HS-5 (cell line): ENCODE measurements at places on chromosomes 5 and 9.

DNA sequence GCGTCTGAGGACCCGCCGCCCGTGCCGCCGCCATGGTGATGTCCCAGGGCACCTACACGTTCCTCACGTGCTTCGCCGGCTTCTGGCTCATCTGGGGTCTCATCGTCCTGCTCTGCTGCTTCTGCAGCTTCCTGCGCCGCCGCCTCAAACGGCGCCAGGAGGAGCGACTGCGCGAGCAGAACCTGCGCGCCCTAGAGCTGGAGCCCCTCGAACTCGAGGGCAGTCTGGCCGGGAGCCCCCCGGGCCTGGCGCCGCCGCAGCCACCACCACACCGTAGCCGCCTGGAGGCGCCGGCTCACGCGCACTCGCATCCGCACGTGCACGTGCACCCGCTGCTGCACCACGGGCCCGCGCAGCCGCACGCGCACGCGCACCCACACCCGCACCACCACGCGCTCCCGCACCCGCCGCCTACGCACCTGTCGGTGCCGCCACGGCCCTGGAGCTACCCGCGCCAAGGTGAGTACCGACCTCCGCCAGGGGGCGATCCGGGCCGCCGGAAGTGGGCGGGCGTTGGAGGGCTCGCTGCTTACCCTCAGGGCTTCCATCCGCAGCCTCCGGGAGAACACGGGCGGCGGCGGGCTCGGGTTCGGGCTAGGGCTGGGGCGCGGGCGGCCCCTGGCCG, 8.5 kb downstream of the PRR7 start:
- no peak for DNase-seq

- no peak for DNase-seq
Observed at GRCh38 chr5:73979321-73979720, 353.3 kb downstream of the ARHGEF28 start.

GRCh38 chr5:120463006-120463680, 957 bp upstream of the PRR16 start:
- no peak for DNase-seq

DNA sequence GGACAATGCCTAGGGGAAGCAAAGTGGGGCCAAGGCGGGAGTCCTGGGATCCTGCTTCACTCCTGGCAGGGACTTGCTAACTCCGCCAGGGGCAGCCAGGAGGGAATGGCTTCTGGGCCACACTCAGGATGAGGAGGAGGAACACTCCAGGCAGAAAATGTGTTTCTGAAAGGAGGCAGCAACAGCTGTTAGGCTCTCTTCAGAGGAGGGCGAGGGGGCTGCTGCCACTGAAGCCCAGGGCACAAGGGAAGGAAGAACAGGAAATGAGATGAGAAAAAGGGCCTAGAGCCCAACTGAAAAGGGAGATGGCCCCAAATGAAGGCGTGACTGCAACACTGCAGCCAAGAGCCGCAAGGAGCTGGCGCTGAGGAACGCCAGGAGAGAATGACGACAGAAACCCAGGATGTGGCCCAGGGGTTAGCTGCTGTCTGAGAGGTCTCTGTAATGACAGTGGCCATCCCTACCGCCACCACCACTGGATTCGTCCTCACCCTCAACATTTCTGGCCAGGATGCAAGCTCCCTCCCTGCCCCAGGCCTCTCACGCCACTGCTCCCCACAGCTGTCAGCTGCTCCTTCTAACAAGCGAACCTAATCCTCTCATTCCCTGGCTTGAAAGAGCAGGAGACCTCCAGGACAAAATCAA, 15.8 kb downstream of the PSMB7 start:
- no peak for DNase-seq

GRCh38 chr5:88394536-88395175, 126.0 kb upstream of the TMEM161B start:
- no peak for DNase-seq

GRCh38 chr5:168295574-168296201, 4.2 kb downstream of the WWC1 start:
- no peak for DNase-seq

DNA sequence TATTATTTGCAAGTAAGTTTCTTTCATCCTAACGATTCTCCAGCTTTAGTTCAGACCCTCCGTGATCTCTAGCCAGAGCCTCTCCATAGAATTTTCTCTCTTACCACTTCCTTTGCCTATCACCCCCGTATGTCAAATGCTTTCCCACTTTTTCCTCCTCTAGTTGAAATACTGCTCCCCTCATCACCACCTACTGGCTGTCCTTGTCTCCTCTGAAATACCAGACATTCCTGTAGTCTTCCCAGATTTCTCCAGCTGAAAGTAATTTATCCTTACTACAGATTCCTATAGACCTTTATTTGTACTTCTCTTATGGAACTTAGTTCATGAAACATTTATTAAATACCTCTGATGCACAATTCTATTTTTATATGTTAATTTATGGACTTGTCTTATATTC, 36.0 kb upstream of the GLIPR2 start:
- no peak for DNase-seq
